Fibroblast of skin of back (primary cell): ENCODE measurements at places on chromosomes 6 and 20.

- DNase-seq: no peak
These were observed 125.3 kb upstream of the SPTLC3 start for GRCh38 chr20:12883507-12883885.

DNA sequence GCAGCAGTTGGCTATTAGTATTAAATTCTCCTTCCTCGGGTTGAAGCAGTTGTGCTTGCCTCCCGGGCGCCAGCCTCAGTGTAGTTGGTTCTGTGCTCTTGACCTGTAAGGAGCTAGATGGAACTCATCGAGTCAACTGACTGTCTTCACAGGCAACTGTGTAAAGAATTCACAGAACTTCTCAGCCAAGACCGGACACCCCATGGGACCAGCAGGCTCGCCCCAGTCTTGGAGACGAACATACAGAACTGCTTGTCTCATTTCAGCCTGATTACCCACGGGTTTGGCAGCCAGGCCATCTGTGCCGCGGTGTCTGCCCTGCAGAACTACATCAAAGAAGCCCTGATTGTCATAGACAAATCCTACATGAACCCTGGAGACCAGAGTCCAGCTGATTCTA is 8.5 kb downstream of the TFAP2C start:
- no peak for DNase-seq

GRCh38 chr6:123940551-123940950 is 136.9 kb downstream of the NKAIN2 start:
- peak; percentile 19 for DNase-seq

- no peak for DNase-seq
These were observed 45.1 kb downstream of the NOL4L start for GRCh38 chr20:32539817-32540675.

GRCh38 chr20:50585678-50586077 is 75.5 kb downstream of the PTPN1 start:
- DNase-seq: no peak

- DNase-seq: no peak
These were observed 56.2 kb upstream of the TULP4 start for GRCh38 chr6:158255989-158256601.

- peak; percentile 84 for DNase-seq
These were observed 100.9 kb downstream of the PPP1R14C start for GRCh38 chr6:150243620-150244314.

GRCh38 chr6:54990001-54990400 is 143.4 kb downstream of the FAM83B start:
- no peak for DNase-seq

DNA sequence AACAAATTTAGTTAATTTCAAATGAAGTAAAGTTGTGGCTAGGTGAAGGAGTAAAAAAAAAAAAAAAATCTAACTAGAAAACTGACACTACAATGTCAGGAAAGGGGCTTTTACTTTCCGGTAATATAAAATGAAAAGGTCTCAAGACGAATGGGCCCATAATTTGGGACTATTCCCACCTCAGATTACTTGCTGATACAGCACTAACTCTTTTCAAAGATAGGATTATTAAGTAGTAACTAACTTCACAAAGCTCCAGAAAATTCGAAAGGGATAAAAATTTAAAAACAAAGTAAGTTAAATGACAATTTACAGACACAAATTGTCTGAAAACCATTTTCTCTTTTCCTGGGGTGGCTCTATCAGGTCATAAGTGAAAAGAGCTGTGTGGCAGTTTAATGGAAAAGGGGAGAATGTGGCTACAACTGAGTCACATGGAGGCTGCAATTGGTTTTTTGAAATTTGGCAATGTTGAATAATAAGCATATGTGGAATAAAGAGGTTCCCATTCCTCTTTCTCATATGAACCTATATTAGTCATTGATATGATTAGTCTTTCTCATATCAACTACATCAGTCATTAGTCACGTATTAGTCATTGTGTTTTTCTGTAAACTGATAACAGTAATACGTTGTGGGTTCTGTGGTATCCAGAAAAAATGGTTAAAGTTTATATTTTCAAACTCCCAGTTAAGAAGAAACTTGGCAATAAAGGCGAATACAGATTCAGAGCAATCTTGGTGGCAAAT is 78.0 kb downstream of the RWDD2A start:
- DNase-seq: peak; percentile 92

GRCh38 chr6:35078226-35078850 is 62.8 kb downstream of the TCP11 start:
- DNase-seq: no peak

- DNase-seq: peak; percentile 93
These were observed 37.0 kb upstream of the PRL start for GRCh38 chr6:22333802-22334201.

DNA sequence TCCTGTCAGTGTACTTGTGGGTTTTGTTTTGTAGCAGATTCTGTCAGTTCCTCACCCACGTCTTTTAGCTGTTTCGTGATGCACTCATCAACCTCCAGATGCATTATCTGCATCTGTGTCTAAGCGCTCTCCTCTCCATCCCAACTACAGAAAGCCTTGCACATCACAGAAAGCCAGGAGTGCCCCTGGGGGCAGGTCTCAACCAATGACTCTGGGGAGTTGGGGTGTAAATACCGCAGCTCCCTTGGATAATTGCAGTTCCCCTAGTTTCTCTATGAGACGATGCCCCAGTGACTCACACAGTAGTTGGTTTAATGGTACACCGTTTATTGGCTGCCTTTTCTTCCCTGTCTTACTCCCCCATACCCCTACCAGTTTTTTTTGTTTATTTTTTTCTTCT is 158.1 kb downstream of the SOX4 start:
- no peak for DNase-seq

- DNase-seq: peak; percentile 74
These were observed 64.6 kb upstream of the TXNDC5 start for GRCh38 chr6:7974938-7975763.
